HCT116 (cell line): ENCODE measurements at places on chromosomes 3 and 15.

GRCh38 chr3:129399895-129400357 lies 28.5 kb downstream of the EFCAB12 start:
- peak; percentile 54 for DNase-seq

GRCh38 chr3:155382396-155383042 lies 89.0 kb upstream of the STRIT1 start:
- DNase-seq = peak; percentile 63

DNA sequence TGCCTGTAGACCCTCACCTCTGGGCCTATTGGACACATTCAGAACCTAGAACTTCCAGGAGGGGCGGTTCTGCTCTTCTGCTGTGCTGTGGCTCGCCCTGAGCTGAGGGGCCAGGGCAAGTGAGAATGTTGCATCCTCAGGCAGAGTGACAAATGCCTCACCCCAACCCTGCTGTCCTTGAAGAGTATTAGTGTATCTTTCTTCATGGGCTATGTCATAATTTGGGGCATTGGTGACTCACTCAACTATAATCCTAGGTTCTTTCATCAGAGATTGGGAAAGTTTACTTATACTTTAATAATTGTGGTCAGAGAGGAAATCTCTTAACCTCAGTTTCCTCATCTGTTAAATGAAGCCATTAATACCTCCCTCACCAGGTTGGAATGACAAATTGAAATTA lies 143.8 kb downstream of the SV2B start:
- DNase-seq = no peak

DNA sequence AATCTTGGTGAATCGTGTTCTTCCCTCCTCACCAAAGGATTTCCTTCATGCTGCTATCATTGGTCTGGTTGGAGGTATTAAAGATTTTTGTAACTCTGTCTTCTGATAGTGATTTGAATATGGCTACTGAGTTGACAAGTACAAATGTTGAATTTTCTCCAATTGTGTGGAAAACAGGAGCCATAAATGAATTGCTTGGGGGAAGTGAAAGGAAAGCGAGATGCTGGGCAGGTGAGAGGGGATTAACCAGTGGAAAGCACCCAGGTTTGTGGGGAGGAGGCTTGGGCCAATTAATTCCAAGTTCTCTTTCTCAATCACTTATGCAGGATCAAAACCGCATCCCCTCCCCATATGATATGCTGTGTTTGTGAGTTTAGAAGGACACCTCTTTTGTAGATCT lies 372.5 kb downstream of the IL20RB start:
- DNase-seq = no peak

DNA sequence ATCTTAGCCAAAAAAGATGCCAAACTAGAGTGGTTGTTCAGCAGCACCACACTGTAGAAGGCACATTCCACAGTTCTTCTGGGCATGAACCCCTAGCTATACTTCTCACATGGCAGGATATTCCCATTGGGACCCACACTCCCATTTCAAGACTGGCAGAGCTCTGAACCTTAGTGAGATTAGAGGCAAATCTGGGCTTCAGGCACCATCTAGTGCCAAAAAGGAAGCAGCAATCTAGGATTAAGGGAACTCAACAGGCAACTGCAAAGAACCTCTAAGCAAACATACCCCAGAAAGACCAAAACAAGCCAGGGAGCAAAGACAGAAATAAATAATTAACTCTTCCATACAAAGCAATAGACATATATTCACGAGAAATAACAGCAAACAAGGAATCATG lies 66.2 kb downstream of the TAFA4 start:
- DNase-seq = no peak

DNA sequence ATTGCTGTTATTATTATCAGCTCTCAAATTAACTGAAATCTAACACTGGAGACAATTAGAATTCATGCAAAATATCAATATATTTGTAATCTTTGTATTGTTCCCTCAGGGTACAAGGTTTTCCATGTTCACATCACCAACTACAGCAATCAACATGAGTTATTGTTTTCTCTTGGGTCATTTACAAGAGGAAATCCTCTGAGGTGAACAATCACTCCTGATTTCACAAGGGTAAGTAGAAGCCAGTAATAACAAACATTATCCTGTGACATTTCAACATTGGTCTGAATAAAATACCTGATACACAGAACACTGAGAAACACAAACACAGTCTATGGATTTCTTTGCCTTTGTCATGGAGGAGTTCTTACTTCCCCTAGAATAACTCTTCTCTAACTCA lies 174.0 kb downstream of the SUCNR1 start:
- DNase-seq = no peak
